ENCODE measurements at places on chromosomes 2 and 18.

DNA sequence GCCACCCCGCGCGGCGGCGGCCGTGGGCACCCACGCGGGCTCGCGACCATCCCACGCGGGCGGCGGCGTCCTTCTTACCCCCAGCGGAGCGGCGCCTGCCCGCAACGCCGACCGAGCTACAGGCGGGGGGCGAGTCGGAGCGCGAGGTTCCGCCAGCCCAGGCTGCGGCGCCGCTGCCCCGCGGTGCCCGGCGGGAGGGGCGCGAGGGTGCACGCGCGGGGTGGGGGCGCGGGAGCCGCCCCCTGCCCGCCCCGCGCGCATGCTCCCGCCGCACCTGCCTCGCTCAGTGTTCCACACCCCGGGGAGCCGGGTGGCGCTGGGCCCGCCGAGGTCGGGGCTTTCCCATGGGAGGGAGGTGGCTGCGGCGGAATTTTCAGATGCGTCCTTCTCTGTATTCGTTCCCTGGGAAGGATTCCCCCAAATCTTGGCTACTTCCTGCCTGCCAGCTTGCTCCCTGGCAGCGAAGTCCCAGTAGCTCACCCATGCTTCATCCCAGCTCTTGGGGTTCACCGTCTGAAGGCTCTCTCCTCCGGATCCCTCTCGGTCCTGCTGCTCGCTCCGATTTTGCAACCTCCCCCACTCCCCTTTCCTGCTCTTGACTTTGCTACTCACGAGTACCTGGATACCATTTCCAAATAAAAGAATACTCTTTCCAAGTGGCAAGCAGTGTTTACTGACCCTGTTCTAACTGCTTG, at the start of gene L3MBTL4:
L3MBTL4 (minus strand) TSS at position 189 of the 695 bp plus-strand sequence. CDS start 103,286 bp downstream, outside the sequence.
- peak; percentile 61 for DNase-seq

DNA sequence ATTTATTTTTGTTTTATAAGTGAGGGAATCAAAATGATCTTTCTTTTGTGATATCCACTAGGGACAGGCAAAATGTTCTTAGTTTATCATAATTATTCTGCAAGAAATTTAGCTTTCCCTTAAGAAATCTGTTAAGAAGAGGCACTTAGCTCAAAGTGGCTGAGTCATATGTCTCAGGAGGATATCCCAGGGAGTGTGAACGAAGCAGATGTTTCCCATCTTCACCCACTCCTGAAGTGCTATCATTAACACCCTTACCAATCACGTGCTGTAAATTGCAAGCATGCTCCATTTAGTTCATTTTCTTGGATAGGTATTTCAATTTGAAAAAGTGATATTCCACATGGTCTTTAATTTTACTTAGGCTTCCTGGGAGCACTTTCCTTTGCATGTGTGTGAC, 774.3 kb upstream of the TMEFF2 start:
- no peak for DNase-seq

- peak; percentile 75 for DNase-seq
Observed at GRCh38 chr2:201440182-201440581, 11.1 kb downstream of the TRAK2 start.

GRCh38 chr2:151827564-151828142, 568 bp downstream of the ARL5A start:
- peak; percentile 18 for DNase-seq

- no peak for DNase-seq
Observed at GRCh38 chr2:210421916-210422315, 54.6 kb downstream of the LANCL1 start.

DNA sequence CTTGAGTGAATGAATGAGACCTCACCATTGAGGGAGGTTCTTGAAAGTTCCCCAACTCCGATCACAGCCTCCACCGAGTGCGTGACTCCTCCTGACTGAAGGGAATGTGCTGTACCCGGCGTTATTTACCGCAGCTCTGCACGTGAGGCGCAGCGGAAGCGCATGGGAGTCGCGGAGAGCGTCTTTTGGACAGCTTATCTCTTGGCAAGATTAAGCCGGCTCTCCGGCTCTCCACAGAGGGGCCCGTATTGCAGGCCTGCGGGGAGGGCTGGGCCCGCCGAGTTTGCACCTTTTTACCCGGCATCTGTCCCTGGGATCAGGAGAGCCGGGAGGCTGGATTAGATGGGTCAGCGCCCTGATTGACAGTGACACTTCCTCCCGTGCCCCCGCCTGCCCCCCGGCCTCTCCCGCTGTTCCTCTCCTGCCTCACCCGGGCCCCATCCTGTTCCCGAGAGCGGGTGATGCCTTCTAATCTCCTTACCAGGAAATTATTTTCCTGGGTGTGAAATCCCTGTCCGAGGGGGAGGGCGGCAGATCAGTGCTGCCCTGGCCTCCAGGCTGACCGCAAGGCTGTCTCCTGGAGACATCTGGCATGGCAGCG, 176.3 kb downstream of the INHBB start:
- no peak for DNase-seq

DNA sequence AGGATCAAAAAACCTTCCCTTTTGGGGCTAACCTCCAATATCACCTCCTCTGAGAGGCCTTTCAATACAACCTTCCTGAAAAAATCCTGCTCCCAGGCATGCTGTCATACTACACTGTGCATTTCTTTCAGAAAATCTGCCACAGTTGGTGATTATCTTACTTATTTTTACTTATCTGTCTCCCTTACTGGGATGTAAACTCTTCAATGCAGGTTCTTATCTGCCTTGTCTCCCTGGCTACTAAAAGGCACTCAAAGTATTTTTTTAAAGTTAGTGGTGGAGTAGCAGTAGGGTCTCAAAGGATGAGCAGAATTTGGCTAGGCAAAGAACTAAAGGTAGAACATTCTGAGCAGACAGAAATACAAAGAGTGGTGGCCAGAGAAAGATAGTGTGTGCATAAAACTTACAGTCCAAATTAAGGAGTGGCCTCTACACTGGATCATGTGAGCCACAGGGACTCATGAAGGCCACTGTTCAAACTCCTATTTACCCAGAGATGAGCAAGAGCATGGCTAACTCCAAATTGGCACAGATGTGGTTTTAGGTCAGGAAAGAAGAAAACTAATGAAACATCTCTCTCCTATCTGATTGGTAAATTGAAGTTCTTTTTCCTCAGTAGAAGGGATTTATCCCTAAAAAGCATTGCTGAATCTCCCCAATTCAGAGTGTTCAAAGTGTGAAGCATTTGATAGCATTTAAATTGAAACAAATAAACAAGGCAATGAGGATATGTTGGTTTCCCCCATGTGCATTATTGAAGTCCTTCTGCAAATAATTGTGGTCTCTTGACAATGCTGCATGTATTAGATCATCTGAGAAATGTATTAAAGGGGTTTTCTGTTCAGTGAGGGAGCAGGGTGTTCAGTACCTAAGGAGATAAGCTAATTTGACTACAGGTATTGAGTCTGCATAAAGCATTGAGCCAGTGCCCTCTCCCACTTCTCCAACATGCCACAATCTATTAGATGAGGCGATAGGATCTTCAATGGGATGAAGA, 285.5 kb downstream of the MREG start:
- DNase-seq = no peak
